Right forelimb (tissue), 1 donor: ENCODE measurements at places on chromosomes 3 and 15.

GRCh38 chr3:128322030-128323022 lies 144.4 kb downstream of the DNAJB8 start:
- no peak for DNase-seq

DNA sequence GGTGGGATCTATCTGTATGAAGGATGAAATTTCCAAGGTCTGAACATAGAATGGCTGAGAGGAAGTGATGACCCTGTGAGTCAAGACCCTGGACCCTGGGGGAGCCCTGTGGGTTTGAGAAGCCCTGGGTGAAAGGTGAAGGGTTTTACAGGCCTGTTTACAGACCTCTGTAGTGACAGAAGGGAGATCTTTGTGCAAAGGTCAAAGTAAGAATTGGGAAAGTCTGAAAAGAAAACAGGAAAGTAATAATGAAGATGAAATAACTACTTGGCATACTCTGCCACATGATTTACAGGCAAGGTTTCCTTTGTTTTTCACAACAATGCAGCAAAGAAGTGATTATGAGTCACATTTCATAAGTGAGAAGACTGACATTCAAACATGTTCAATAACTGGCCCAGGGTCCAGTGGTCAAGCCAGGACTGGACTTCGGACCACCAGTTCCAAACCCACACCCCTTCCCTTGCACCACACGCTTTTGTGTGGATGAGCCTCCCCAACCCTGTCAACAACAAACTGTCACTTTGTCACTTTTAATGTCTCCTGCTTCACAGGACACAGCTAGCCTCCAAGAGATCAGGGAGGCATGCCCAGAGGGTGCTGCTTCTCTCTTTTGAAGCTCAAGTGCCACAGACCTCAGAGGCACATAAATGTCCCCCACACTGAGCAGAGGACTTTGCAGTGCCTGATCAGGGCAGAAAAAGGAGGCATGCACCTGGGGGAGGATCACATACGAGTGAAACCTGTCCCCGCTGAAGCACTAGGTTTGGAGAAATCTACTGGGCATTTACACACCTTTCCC lies 21.5 kb downstream of the CD86 start:
- no peak for DNase-seq

DNA sequence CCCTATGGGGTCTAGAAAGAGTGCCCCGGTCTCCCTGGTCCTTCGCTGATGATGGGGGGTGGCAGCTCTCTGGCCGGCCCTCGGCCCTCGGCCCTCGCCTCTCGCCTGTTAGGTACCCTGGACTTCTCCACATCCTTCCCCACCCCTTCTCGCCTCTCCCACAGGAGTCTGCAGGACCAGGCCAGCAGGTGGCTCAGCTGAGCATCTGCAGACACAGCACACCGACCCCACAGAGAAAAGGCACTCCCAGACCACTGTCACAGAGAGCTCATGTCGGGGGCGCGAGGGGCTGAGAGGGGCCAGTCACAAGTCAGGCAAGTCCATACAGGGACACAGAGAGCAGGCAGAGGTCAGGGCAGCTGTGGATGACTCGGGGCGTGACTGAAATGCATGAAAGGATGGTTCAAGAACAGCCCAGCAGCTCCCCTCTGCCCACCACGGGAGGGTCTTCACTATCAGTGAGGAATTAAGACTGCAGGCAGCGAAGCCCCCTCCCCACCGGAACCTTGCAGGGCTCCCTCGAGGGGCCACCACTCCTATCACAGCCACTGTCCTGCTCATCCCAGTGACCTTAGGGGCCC lies 181.7 kb upstream of the NSMCE3 start:
- no peak for DNase-seq

DNA sequence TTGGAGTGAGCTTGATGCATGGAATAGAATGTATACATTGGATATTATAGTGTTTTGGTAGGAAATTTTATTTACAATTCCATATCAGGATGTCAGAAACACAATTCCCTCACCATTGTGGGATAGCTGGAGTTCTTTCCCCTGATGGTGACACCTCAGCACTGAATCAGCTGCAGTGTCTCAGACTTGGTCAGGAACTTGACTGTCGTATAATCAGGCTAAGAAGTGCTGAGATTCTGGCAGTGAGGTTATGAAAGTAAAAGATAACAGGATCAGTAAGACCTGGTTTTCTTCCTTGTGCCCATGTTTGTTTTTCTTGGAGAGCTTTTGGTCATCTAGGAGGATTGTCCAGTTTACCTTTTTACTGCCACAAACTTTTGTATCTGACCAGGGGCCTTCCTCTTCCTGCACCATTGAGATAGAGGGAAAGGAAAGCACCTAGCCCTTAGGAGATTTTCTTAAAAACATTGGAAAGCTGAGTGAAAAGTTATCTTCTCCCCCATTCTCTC lies 27.3 kb upstream of the ST3GAL6 start:
- no peak for DNase-seq

DNA sequence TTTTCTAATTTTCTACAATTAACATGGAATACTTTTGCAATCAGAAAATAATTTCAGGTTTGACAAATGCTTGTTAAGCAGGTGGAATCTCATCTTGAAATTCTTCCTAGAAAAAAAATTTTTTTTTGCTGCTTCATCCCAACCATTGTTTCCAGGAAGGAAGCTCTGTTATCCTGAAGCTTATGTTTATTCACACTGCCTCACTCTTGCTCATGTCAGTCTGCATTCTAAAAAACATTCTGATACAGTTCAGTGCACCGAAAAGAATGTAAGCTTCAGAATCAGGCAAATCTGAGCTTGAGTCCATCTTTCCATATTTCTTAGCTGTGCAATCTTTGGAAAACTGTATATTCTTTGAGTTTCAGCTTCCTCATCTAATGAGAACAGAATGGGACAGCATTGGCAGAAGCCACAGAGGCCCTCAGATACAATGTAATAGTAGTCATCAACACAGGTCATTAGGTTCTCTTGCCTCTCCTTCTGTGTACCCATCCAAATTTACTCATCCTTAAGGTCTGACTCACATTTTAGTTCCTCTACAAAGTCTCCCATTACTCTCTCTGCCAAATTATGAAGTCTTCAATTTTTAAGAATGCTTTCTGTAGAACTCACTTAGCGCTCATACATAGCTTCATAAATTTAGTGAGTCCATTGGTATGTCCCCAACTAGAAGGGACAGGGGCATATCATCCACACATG lies 881.8 kb upstream of the NR2F2 start:
- no peak for DNase-seq

GRCh38 chr3:17030438-17030837 lies 145.7 kb downstream of the PLCL2 start:
- DNase-seq = no peak

GRCh38 chr3:40869013-40869412 lies 330.3 kb upstream of the CTNNB1 start:
- no peak for DNase-seq

DNA sequence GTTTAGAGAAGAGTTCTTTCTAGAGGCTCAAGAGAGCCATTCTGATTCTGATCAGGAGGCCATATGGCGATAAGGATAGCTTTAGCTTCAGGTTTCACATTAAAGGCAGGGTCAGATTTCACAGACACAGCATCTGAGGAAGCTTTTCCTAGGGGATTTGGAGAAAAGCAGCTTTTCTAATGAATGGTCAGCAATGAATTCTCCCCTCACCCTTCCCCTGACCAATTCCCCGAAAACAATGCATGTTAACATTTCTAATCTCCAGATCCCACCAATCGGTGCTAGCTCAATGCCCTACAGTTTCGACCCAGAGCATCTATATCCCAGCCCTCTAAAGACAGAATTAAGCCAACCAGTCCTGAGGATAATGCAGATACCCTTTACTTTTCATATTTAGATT lies 9.8 kb downstream of the AGBL1 start:
- no peak for DNase-seq

- no peak for DNase-seq
Measured at GRCh38 chr15:40927873-40928806, 1.0 kb upstream of the DLL4 start.

DNA sequence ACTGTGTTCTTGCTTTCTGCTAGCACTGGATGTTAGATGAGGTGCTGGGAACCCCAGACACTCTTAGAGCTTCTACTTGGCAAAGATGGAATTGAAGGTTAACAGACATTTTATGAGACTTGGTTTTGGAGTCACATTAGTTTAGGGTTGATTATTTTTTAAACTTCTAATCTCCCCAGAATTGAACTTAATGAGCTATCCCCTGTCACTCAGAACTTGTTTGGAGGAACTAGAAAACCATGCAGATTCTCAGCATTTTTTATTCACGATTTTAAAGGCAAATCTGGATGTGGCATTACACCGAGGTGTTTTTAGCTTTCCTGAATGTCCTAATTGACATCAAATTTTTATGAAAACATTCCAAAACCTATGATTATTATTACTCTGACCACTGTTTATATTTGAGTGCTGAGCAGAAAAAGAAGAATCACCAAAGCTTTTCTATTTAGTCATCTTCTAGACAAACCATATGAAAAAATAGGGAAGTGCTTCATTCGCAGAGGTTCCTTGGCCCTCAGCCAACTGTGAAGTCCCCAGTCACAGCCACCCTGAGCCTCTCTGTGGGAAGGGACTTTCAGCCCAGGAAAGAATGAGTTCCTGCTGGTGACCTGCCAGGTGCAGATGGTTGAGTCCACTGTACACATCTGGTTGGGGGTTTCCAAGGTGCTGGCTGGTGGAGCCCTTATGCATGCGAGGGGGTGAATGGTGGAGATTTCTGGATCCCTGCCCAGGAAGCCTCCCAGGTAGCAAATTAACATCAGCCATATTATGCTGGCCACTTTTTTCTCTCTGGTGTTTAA lies 196.0 kb upstream of the TOPAZ1 start:
- DNase-seq = no peak

- DNase-seq = peak; percentile 44
Measured at GRCh38 chr3:85560088-85560785, 601.4 kb downstream of the CADM2 start.
